Foreskin keratinocyte (primary cell): ENCODE measurements at places on chromosomes 16 and 17. TPM values are rescaled to one million over a fixed set of nuclear protein-coding genes. Genes with fewer than 3 reads are reported as not detected.

Gene INO80E
- total RNA-seq: 71.4 and 72.3 TPM in 2 replicates

Gene BCL7C
- total RNA-seq: 35.3 and 39.1 TPM in 2 replicates

Gene NKD1
- 0.48 and 0.60 TPM in 2 replicates for total RNA-seq

Gene ABCA6
- 0.07 TPM in 1 of 2 replicates, not detected in the other for total RNA-seq

Gene EFTUD2
- total RNA-seq: 129 and 136 TPM in 2 replicates
